Stimulated activated CD4-positive, alpha-beta T cell treated with anti-CD3 and anti-CD28 coated beads, TNF-alpha, amount 100 ng/mL, for 4 hours (primary cell): ENCODE measurements at places on chromosomes 3 and 15.

- peak; percentile 67 for DNase-seq
Measured at GRCh38 chr15:60592371-60593169, 113.6 kb upstream of the ICE2 start.

DNA sequence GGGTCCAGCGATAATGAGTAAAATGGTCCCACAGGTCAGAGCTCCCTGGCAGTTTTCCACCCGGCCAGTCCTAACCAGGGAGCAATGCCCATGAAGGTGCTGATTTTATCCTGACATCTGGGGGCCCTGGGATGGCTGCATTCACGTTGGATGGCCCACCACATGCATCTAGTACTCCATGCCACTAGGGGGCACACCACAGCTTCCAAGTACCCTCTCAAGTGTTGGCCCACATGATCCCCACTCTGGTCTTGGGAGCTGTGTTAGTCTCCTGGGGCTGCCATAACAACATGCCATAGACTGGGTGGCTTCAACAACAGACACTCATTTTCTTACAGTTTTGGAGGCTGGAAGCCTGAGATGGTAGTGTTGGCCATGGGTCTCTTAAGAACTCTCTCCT lies 225.5 kb downstream of the SLCO3A1 start:
- DNase-seq: no peak

GRCh38 chr3:105618556-105618955 lies 250.3 kb downstream of the CBLB start:
- no peak for DNase-seq

GRCh38 chr3:104510131-104510849 lies 856.4 kb upstream of the ALCAM start:
- DNase-seq: no peak

DNA sequence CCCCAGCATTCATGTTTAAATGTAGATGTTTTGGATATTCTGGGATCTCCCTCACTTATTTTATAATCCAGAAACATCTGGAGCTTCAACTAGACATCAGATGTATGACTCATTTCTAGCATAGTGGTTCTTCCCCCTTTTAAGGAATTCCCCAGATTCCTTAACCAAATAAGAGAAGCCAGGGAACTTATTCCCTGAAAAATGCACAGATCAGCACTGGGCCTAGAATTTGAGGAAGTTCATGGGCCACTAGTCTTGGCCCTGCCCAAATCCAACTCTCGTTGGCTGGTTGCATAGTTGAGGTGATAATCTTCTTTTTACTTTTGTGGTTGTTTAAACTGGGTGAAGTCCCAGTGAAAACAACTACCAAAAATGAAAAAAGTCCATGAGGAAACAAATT lies 20.4 kb downstream of the RARRES1 start:
- DNase-seq: no peak

DNA sequence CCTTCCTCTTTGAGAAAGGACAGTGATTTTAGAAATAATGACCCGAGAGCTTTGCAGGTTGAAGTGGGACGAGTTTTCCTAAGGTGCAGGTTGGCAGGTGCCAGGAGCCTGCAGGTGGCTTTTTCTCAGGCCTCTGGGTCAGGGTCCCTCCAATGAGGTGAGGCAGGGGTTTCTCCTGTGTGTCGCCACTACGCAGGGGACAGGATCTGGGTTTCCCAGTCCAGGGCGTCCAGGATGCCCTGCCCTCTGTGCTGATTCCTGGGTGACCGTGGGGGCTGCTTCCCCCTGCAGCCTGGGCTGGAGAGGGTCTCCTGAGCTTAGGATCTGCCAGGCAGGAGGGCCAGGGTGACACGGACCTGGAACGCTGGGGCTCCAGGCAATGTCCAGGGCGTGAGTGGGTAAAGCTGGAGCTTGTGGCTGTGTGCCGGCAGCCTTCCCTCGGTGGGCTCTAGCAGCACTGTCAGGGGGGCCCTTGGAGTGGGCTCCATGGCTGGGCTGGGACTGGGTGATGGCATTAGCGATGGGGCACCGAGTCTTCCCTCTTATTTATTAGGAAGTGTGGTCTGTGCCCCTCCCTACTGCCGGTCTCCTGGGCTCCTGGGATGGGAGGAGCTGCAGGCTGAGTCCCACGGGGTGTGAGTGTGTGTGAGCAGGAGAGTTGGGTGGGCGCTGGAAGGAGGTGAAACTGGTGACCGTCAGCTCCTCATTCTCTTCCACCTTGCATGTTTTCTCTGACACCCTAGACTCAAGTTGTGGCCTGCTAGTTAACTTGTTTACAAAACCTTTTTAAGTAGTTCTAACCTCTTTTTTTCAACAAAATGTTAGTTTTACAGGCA lies 1.8 kb downstream of the APBA2 start:
- DNase-seq: no peak

DNA sequence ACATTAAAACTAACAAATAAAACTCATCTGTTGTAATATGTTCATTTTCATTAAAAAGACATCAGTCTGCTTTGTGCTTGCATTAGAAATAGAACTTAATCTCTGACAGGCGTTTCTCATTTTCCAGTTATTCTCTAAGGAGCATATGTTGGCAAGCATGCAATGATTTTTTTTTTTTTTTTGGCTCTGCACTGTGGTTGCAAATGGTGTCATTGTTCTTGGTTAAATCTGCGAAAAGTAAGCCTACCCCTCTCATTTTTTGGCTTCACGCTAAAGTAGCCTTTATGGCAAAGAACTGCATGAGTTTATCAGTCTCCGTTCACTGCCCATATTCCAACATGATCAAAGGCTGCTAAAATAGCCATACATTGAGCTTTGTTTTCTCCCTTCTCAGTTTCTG lies 403.2 kb downstream of the MECOM start:
- no peak for DNase-seq

- DNase-seq: no peak
Measured at GRCh38 chr3:42935472-42935871, 29.5 kb downstream of the ZNF662 start.

- no peak for DNase-seq
Measured at GRCh38 chr3:64905906-64906410, 218.2 kb upstream of the ADAMTS9 start.

DNA sequence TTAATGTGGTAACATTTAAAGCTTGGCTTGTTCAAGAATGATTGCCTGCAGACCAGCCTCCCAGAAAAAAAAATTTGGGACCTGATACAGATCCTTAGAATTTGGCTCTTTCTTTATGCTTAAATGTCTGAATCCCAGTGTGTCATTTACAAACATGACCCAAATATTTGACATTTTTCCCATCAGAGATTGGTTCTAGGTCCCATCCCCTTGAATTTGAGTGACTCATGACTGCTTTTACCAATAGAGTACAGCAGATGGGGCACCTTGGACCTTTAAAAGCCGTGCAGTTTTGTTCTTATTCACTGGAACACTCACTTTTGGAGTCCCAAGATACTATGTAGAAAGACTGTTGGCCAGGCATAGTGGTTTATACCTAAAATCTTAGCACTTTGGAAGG lies 231.6 kb downstream of the ZIC1 start:
- no peak for DNase-seq

DNA sequence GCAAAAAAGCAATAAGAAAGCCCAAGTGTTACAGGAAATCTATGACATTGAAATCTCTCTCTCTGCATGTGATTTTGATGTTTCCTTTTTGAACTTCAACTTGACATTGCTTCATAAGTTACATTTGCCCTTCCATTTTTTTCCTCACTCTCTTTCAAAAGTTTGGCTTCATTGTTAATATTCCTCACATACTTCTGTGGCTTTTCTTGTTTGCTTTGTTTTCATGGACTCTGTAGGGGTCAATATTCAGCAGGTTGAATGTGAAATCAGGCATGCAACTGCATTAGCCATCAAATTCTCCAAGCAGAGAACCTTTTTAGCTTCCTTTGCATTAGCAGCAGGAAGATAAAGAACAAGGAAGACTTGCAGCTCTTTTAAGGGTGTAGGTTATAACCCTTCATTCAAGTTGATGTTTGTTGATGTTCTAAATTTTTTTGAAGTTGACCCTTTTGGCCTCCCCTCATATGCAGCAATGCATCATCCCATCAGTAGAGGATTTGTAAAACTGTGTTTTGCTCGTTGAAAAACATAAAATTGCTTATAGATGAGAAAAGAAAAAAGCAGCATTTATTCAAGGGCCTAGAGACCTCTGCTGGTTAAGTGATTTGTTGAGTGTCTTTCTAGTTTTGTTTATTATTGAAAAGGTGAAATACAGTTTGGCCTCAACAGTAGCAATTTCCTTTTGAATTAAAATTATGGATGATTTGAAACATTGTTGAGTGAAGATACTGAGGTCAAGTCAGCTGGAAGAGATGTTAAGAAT lies 211.4 kb downstream of the IL5RA start:
- DNase-seq: no peak

GRCh38 chr3:105014631-105015030 lies 352.1 kb upstream of the ALCAM start:
- no peak for DNase-seq

DNA sequence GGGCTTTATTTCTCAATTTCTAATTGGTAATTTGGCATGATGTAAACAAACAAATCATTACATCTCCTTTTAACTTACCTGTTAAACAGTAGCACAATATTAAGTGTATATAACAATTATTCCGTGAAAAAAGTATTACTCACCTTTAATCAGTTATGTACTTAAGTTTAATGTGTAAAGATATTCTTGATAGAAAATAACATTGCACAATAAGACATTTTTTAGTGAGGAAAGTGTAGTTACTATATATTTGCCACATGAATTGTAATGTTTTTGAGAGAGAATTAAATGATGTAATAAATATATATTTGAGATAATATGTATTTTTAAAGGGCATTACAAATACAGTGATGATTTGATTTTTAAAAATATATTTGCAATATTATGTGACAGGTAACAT lies 10.9 kb upstream of the CCNB2 start:
- DNase-seq: no peak

GRCh38 chr3:152301745-152302181 lies 33.0 kb downstream of the MBNL1 start:
- DNase-seq: no peak

DNA sequence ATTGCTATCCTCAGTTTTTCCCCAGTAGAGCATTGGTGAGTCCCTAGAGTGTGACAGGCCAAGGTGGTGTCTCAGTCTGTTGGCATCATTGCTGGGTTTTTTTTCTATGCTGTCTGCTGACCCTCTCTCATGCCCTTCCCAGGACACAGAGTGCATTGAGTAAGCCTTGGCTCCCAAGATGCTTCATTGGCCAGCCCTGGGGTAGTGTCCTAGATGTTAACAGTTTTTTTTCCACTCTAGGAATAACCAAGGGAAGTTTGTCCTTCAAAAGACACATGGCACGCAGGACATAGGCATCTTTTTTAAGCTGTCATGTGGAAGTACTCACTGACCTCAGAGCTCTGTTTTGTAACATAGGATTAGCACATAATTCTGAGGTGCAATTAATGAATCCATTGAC lies 19.5 kb downstream of the ADAMTSL3 start:
- DNase-seq: no peak

DNA sequence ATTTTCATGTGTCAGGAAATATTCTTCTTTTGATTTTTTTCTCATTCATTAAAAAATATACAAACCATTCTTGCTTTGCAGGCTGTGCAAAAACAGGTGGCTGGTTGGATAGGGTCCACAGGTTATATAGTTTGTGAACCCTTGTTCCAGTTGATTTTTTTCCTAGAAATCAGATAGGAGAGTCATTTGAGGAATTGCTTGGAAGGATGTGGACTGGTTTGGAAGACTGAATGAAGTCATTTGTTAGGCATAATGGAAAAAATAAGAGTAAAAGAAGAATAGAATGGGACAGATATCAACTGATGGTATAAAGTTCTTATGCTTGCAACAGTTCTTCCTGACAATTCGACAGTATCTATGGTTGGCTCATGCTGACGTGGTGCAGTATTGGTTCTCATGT lies 189.4 kb downstream of the PTPRG start:
- DNase-seq: no peak

DNA sequence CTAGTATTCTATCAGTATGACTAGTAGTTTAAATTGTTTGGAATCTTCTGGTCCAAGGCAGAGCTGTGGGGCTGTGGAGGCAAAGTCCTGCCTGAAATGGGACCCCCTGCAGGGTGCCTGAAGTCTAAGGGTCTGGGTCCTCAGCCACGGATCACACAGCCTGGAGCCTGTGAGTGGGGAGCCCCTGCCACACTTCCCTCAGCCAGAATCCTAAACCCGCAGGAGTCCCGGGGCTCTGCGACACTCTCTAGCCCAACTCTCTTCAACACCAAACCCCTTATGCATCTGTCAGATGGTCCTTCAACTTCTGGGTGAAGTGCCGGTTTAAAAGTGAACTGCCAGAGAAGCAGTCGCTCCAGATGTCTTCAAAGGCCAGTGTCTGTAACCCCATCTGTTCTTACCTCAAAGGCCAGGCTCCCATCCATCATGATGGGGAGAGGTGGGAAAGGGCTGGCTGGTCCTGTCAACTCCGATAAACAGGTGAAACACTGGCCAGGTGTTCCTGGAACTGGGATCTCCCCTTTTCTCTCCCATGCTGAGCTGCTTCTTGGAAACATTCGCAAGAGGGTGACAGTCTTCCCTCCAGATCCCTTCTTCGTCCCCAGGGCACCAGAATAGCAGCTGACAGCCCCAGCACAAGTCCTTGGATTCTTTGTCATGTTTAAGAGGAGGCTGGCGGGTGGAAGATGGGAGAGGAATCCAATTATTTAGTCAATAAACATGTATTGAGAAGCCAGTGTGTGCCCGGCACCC lies 45.6 kb downstream of the CPN2 start:
- no peak for DNase-seq

GRCh38 chr3:179666436-179667035 lies 13.7 kb downstream of the USP13 start:
- no peak for DNase-seq

GRCh38 chr3:40268802-40269524 lies 40.5 kb upstream of the EIF1B start:
- DNase-seq: no peak

DNA sequence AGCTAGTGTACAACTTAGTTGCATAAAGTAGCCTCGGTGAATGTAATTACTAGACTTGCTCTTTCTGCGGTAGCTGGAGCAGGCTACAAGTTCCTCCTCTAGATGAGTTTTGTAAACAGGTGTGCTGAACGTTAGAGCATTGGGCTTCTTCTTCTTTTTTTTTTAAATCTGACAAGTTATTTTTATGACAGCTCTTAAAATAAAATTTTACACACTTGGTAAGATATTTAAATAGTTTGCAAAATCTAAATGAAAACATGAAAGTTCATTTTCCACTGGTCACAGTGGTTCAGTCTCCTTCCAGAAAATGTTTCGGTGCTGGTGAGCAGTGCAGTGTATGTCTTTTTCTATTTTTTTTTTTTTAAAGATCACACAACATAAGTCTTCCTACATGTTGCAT lies 3.0 kb downstream of the CCR9 start:
- DNase-seq: no peak

DNA sequence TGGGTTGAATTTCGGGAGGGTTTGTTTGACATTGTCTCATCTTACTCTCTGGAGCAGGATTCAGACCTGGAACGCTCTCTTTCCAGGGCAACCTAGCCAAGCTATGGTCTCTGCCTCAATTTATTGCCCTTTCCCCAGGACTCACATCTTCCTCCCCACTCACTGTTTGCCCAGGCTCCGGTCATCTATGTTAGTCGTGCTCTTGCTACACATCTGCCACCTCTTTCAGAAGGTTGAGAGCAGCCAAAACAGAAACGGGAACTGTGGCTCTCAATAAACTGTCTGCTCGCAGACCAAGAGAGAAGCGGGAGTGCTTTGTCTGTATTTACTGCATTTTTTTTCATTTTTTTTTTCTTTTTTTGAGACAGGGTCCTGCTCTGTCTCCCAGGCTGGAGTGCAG lies 81.6 kb downstream of the ST6GAL1 start:
- DNase-seq: no peak
